ENCODE measurements at places on chromosomes 5 and 9.
A peak's percentile ranks its signal among the peaks of the same experiment; 100 is the strongest.

- DNase-seq = no peak
Measured at GRCh38 chr9:109383356-109383755, 62.5 kb upstream of the EPB41L4B start.

DNA sequence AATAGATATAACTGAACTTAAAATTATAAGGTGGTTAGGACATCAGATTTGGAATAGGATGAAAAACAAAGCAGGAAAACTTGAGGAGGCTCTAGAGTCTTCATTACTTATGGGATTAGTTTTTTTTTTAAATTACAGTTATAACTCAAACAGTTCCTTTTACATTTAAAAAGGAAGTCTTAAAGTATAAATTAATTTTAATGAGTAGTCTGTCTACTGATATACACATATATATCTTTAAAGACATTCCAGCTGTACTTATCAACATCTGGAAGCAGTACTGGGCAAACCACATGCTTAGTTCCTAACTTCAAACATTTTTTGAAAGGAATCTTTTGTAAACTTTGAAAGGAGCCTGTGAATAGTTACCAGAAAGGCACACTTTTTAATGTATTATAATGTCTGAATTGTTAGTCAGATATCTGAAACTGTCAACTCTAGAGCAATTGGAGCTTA lies 6.0 kb downstream of the ACTBL2 start:
- no peak for DNase-seq

DNA sequence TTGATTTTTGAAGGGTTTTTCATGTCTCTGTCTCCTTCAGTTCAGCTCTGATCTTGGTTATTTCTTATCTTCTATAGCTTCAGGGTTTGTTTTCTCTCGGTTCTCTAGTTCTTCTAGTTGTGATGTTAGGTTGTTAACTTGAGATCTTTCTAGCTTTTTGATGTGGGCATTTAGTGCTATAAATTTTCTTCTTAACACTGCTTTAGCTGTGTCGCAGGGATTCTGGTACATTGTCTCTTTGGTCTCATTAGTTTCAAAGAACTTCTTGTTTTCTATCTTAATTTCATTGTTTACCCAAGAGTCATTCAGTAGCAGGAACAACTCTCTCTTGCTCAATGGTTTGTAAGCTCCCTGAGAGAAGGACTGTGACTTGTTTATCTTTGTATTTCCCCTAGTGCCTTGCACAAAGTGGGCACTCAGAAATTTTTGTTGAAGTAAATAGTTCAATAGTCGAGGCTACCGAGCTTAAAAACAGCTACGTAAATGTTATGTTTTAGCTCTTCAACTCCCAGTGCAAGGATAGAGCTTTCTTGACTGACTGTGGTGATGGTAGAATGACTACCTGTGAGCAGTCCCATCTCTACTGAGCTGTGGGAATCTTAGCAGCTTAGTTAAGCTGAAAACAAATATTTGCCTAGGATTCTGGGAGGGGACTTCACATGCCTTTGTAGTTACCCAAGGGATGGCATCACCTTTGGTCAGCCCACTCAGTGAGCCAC lies 225.8 kb upstream of the ELL2 start:
- no peak for DNase-seq

- peak; percentile 9 for DNase-seq
Measured at GRCh38 chr9:26271495-26272122, 593.4 kb upstream of the TUSC1 start.

GRCh38 chr5:159309689-159310433 lies 20.4 kb downstream of the IL12B start:
- DNase-seq = no peak

DNA sequence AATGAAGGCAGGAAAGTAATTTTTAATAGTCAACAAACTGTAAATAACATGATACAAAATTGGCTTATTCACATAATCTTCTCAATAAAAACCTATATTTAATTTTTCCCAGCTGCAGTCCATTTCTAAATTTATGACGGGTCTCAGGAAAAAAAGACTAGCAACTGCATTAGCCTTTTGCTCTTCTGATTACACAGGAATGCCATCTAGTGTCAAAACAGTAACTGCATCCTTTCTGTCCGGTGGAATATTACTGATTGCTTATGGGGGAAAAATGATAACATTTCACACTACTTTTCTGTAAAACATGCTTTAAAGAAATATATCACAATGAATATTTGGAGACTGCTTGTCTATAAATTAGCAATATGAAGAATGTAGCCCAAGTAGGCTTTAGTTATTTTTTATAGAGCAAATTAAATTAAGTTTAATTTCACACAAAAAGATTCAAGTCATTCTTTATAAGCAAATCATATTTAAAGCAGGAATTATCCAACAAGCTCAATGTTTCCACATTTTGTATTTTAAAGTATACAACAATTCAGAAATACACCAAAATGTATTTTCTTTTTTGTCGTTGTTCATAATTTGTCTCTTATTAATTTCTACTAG lies 534.7 kb downstream of the CDH10 start:
- peak; percentile 75 for DNase-seq

DNA sequence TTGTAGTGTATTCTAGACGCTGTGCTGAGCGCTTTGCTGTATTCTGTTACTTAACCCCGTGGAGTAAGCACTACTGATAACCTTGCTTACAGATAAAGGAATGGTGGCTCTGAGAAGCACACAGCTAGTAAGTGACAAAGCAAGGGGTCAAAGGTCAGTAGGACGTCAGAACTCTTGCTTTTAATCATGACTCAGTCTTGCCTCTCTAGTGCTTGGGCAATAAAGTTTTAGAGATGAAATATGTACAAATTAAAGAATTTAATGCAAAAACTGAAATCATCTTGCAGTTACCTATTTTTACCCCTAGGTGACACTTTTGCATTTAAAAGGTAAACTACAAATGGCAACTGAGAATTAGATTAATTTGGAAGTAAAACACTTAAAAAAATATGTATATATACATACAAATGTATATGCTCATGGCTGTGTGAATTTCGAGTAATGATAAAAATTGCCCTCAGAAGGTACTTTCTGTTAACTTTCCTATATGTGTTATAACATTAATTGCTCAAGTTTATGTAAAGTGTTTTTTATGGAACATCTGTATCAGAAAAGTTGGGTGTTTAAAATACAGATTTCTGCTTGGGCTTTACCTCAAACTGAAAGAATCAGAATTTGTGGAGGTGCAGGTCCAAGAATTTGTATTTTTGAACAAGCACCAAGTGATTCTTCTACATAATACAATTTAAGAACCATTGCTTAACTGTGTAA lies 175.1 kb upstream of the DAB2 start:
- peak; percentile 9 for DNase-seq

DNA sequence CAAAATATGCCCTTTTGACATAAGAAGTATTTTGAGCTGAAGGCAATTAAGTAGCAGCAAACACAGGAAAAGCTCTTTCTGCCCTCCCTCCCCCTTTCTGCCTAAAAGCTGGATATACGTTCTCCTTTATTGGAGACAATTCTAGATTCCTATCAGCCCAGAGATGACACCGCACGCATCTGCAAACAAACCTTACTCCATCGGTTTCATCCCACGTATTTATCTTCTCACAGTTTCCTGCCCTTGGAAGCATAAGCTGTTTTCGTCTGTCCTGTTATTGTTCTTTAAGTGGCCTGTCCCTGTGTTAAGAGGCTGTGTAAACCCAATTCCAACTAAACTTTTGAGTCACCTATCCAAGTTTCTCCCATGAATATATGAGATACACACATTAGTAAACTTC lies 11.8 kb downstream of the TBC1D9B start:
- no peak for DNase-seq

GRCh38 chr9:2634818-2635217 lies 13.2 kb downstream of the VLDLR start:
- no peak for DNase-seq

GRCh38 chr9:137974746-137975526 lies 97.4 kb downstream of the CACNA1B start:
- no peak for DNase-seq

GRCh38 chr5:483011-483410 lies 40.0 kb downstream of the EXOC3 start:
- no peak for DNase-seq

DNA sequence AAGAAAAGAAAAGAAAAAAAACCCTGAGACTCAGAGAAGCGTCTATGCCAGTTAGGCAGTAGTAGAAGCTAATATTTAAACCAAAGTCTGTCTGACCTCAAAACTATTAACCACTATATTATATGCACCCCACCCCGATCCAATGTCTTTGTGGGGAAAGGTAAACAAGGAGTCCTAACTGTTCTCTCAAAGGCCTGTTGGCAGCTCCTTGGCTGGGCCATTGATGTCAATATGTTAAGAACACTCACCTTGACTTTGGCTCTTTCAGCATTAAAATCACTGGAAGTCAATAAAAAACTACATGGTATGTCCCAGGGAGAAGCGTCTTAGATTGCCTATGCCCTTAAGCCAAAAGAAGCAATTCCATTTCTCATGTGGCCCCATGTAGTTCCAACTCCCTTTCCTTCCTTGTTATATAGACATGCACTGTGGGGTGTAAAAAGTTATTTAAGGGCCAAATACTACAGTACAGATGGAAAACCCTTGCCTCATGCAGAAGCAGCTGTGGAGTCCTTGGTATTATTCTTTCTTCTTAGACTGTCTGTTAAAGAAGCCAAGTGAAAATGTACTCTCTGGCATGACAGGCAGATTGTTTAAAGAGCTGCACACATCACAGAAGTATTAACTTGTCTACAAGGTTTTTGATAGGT lies 308.6 kb upstream of the RPS23 start:
- no peak for DNase-seq

GRCh38 chr9:99241106-99241505 lies 19.0 kb downstream of the SEC61B start:
- DNase-seq = no peak

GRCh38 chr9:125617087-125617486 lies 89.9 kb downstream of the MAPKAP1 start:
- DNase-seq = no peak

GRCh38 chr9:95757439-95757838 lies 118.1 kb upstream of the ERCC6L2 start:
- DNase-seq = no peak

- DNase-seq = no peak
Measured at GRCh38 chr5:83877911-83878706, 157.5 kb upstream of the HAPLN1 start.

DNA sequence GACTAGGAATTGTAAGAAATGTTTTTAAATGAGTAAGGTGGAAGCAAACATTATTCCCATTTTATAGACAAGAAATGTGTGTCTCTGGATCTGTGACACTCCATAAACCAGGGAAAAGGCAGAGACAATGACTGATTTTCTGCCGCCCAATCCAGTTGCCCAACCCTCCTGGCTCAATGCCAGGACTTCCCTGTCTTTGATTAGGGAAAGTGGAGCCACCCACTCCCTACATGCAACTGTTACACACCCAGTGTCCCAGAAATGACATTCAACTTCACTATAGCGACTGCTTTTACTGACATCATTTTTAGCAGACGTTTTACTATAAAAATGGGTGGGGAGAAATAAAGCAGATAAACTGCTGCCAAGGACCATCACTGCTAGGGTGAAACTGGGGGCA lies 79.7 kb downstream of the THBS4 start:
- DNase-seq = no peak

DNA sequence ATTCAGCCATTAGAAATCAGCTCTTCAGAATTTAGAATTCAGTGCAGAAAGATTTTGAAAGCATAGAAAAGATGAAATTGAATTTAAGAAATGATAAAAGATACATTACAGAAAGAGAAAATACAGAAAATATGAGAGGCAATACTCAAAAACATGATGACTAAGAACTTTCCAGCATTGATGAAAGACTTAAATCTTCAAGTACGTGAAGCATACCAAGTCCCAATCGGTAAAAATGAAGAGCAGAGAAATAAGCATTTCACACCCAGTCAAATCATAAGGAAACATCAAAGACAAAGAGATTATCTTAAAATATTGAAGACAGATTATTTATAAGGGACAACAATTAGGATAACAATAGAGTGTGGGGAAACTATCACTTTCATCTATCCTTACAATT lies 35.1 kb downstream of the MUSK start:
- DNase-seq = no peak

GRCh38 chr5:128881502-128882018 lies 83.7 kb upstream of the SLC27A6 start:
- DNase-seq = no peak

DNA sequence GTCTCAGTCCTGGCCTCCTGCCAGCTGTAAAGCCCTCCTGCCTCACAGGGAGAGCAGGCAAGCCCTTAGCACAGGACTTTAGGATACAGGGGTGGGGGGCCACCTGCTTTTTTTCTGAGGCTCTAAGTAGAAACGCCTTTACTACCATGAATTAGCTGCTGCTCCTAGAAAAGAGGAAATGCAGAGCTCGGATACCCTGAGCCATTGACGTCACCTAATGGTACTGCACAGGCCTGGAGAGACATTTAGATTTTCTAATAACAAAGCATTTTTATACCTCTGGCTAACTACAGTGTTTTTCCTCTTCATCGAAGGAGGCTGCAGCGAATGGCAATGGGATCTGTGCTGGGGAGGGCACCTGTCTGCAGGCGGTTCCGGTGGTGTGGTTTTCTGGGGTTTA lies 137.0 kb downstream of the WDR41 start:
- no peak for DNase-seq

- no peak for DNase-seq
Measured at GRCh38 chr5:83787631-83788030, 67.0 kb upstream of the HAPLN1 start.

DNA sequence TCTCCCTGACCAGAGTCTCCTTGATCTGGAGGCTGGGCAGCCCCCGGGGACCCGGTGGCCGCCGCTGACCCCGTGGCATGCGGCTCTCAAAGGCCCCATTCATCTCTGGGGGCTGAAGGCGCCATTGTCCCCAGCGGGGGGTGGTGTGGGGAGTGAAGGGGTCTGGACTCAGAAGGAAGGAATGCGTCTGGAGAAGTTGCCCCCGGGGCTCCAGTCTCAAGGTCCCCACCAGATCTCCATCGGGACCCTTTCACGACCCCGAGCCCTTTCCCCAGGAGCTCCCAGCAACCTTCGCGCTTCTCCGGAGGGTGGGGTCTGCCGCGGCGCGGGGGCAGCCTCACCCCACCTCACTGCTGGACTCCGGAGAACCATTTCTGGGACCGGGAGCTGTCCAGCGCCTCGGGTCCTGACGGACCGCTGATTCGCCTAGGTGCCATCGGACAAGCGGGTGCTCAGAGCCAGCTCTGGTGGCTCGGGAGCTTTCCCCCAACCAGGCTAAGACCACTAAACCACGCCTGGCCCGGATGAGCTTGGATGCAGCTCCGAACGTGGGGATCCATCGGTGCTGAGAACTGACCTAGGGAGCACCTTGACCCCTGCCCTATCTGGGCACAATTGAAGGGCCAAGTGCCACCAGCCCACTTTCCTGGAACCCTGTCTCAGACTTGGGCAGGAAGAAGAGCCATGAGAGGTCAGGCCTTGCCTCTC lies 5.1 kb upstream of the PCDH1 start:
- no peak for DNase-seq

DNA sequence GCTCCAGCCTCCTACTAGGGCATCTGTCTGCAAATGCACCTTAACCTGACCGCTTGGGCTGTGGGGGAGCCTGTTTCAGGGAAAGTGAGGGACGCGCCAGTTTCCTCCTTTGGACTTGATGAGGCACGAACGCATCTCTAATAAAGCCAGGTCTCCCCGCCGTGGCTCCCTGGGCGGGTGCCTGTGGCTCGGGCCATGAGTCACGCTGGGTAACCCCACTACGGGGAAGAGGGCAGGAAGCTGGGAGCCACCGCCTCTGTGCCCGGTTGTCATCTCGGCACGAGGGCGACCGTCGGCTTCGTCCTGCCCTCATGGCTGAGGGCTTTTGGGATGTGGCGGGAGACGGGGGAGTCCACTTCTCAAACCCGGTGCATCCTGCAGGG lies 12.1 kb downstream of the NOTCH1 start:
- no peak for DNase-seq

GRCh38 chr9:33437898-33438297 lies 9.5 kb downstream of the AQP3 start:
- DNase-seq = no peak

Data from NCI-H1105 treated with DMSO at 0.1 percent for 48 hours (cell line).